Articular chondrocyte of knee joint (primary cell): ENCODE measurements at places on chromosomes 1 and 21. TPM values are rescaled to one million over a fixed set of nuclear protein-coding genes. Genes with fewer than 3 reads are reported as not detected.

The MUL1 gene
- 29.8 and 35.8 TPM in 2 replicates for total RNA-seq

The TP73 gene
- 0.22 TPM in 1 of 2 replicates, not detected in the other for total RNA-seq

The C1QA gene
- not detected in 2 replicates for total RNA-seq

The SHISAL2A gene
- not detected in 2 replicates for total RNA-seq

The REN gene
- not detected in 2 replicates for total RNA-seq

The GIPC2 gene
- total RNA-seq = 0.13 and 0.22 TPM in 2 replicates

The TRIM58 gene
- total RNA-seq = 0.43 and 0.65 TPM in 2 replicates

The MATN1 gene
- 0.11 TPM in 1 of 2 replicates, not detected in the other for total RNA-seq

The CFHR5 gene
- total RNA-seq = not detected in 2 replicates

The CATSPERE gene
- total RNA-seq = 2.4 TPM in 2 replicates

The PLA2G4A gene
- 24.4 and 29.3 TPM in 2 replicates for total RNA-seq

The LRRN2 gene
- 0.54 and 0.65 TPM in 2 replicates for total RNA-seq

The TLCD4 gene
- 4.4 and 5.1 TPM in 2 replicates for total RNA-seq

The CFAP141 gene
- total RNA-seq = not detected in 2 replicates

The KCND3 gene
- 4.4 and 11.8 TPM in 2 replicates for total RNA-seq

The HUNK gene
- 0.11 and 0.13 TPM in 2 replicates for total RNA-seq

The SPRR4 gene
- total RNA-seq = not detected in 2 replicates

The S100A1 gene
- total RNA-seq = 1.7 and 3.5 TPM in 2 replicates

The FABP3 gene
- 32.3 and 40.8 TPM in 2 replicates for total RNA-seq

The PADI2 gene
- not detected in 2 replicates for total RNA-seq

The OR2L3 gene
- total RNA-seq = not detected in 2 replicates
